RKO (cell line): ENCODE measurements at places on chromosomes 3 and 15.

- no peak for DNase-seq
These were observed 7.5 kb downstream of the ST8SIA2 start for GRCh38 chr15:92400980-92401787.

GRCh38 chr3:103388214-103388613 is 953.4 kb downstream of the ZPLD1 start:
- no peak for DNase-seq

DNA sequence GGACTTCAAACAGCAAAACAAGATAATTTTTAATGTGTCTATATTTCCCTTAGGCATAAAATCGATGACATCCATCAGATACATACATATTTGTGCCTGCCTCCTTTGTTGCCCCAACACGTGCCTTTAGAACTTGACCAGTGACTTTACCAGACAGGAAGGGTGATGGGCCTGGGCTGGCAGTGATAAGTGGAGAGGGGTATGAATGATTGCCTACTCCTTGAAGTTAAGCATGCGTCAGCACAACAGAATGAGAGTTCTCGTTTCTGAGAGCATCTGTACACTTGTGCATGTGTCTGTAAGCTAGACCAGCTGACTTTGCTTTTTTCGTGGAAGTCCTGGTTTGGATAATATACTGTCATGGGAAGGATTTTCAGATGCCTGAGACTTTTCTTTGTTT is 54.9 kb upstream of the COL6A6 start:
- DNase-seq, result no peak

DNA sequence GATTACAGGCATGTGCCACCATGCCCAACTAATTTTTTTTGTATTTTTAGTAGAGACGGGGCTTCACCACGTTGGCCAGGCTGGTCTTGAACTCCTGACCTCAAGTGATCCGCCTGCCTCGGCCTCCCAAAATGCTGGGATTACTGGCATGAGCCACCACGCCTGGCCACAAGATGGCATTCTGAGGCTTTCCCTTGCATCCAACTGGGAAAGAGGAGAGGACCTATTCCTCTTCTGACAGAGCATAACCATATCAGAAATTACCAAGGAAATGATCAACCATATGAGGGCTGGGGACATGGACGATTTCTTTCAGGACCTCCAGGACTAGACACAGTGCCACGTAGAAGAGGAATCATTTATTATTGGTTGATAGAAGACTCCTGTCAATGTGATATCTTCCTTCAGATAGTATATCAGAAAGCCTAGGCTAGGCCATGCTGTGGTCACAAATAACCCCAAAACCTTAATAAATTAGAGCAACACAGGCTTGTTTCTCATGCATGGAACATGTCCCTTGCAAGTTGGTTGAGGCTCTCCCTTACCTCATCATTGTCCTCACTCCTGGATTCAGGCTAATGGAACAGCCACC is 372.3 kb upstream of the IL12A start:
- peak; percentile 39 for DNase-seq

- DNase-seq, result no peak
These were observed 107.3 kb downstream of the ZNF385D start for GRCh38 chr3:21643752-21644151.

GRCh38 chr3:12460127-12460526 is 24.2 kb upstream of the TSEN2 start:
- DNase-seq, result no peak

GRCh38 chr15:63048776-63049665 is 6.5 kb downstream of the TPM1 start:
- peak; percentile 52 for DNase-seq

DNA sequence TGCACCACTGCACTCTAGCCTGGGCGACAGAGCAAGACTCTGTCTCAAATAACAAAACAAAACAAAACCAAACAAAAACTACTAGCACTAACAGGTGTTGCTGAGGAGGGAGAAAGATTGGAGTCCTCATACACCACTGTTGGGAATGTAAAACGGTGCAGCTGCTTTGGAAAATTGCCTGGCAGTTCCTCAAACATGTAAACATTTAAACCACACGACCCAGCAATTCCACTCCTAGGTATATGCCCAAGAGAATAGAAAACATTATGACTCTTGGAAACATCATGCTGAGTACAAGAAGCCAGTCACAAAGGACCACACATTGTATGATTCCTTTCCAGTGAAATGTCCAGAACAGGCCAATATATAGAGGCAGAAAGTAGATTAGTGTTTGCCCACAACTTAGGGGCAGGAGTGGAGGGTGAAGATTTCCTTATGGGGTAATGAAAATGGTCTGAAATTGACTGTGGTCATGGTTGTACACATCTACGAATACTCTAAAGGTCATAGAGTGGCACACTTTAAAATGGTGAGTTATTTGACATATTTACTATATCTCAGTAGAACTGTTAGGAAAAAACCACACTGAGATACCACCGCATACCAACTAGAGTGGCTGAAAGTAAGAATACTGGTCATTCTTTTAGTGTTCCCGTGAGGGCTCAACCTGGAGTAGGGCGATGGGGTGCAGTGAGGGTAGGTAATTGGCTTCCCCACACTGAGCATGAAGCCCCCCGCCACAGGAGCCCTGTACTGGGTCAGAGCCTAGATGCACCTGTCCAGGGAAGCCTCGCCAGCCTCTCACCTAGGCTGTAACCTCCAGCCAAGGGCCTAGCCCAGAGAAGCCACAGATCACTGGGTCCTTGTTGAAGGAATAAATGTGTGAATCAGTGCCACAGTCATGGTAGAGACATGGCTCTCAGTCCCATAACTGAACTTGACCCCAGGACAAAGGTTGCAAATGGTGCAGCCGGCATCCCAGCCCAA is 131.1 kb downstream of the NUP210 start:
- no peak for DNase-seq

- no peak for DNase-seq
These were observed 160.3 kb downstream of the ANXA2 start for GRCh38 chr15:60237446-60237845.

DNA sequence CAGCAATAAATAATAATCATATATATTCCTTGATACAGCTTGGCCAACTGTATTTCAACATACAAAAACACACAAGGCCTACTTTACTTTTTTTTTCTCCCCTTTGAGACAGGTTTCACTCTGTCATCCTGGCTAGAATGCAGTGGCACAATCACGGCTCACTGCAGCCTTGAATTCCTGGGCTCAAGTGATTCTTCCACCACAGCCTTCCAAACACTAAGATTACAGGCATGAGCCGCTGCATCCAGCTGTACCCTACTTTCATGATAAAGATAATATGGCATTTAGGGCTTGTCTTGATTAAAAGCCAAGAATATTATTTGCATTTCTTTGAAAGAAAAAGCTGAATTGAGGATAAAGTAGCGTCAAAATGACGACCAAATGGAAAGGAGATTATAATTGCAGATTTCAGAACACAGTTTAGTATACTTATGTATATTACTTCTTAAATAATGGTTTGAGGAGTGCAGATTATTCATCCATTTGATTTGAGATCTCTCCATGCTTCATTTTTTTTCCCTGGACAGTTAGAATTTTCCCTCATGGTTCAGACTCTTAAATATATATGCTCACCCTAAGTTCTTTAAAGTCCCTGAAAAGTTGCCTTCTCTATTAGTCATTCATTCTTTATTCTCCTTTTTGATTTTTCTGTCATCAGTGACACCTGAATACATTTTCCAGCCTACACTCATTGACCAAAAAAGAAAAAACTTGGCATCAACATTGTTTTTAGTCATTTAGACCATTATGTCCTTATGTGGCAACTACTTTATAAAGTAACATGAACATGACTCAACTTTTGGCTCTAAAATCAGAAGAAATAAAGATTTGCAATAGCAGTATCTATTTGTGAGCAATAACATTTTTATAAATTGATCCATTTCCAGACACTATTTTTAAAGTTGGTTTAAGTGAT is 48.5 kb upstream of the MLF1 start:
- DNase-seq, result no peak

GRCh38 chr3:159252274-159252673 is 450.4 kb downstream of the MFSD1 start:
- DNase-seq, result no peak

GRCh38 chr15:90642464-90643300 is 74.5 kb upstream of the BLM start:
- no peak for DNase-seq

- DNase-seq, result no peak
These were observed 62.9 kb downstream of the SERPINI1 start for GRCh38 chr3:167798443-167798842.

DNA sequence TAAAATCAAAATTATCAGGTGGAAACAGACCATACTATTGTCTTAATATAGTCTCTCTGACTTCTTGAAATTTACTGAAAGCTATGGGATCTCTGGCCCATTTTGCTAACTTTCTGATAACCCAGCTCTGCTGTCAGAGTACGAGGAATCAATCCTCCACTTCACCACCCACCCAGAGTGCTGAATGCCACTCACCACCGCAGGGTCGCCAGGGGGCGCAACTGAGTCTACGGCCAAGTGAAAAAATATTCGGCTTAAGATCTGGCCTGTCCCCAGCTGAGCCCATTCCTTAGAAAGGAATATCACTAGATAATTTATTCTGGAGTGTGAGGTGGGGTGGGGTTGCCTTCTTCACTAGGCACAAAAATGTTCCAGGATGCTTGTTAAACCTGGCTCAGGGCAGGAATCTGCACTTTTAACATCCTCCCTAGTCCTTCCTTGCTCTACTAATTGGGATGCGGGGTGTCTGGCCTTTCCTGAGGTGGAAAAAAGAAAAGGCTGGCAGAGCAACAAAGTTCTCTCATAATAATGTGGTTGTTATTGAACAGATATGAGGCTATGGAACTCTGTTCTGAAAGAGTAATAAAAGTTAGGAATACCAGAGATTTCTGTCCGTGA is 520.6 kb downstream of the MFSD1 start:
- peak; percentile 6 for DNase-seq

GRCh38 chr3:33957176-33957575 is 158.7 kb downstream of the PDCD6IP start:
- DNase-seq, result no peak

GRCh38 chr15:47794252-47794914 is 77.1 kb downstream of the SEMA6D start:
- DNase-seq, result no peak

- peak; percentile 25 for DNase-seq
These were observed 81.9 kb upstream of the ADAMTSL3 start for GRCh38 chr15:83571820-83572707.

DNA sequence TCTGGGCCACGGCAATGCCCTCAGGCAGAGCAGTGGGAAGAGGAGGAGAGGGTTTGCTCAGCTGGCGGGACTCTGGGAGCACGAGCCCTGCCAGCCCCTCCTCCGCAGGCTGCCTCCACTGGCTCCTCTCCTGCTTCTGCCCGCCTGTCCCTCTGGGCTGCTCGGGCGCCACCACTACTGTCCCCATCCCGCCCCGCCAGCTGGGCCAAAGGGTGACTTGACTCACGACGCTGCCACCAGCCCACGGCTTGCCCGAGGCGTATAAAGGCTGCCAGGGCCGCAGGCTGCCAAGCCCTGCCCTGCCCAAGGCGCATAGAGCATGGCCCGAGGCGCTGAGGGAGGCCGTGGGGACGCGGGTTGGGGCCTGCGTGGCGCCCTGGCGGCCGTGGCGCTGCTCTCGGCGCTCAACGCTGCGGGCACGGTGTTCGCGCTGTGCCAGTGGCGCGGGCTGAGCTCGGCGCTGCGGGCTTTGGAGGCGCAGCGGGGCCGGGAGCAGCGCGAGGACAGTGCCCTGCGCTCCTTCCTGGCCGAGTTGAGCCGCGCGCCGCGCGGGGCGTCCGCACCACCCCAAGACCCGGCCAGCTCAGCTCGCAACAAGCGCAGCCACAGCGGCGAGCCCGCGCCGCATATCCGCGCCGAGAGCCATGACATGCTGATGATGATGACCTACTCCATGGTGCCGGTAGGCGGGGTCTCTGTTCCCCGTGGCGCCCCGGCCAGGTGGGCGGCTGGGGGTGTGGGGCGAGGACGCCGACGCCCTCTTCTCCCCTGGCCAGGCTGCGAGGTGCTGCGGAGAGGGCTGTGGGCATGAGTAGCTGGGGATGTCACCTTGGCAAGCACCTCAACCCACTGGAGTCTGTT is at the start of gene GLDN:
Gene GLDN (plus strand): TSS at position 290 of the 861 bp plus-strand sequence. CDS start 30 bp downstream, at position 320.
- DNase-seq, result no peak

DNA sequence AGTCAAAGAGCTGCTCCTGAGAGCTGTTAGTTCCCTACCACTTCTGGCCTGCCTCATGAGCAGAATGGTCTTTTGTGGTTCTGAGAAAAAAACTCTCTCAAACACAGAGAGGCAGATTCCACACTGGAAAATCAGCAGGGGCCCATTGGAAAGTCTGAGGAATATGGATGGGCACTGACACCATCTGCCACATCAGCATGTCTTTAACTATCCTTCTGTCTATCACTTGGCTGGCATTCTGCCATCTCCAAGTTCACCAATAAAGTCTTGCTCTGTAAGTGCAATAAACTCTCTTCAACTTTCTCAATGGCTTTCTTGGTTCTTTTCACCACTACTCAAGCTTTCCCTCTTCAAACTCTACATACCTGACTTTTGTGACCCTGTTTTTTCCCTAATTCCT is 101.3 kb upstream of the GALNT15 start:
- no peak for DNase-seq

DNA sequence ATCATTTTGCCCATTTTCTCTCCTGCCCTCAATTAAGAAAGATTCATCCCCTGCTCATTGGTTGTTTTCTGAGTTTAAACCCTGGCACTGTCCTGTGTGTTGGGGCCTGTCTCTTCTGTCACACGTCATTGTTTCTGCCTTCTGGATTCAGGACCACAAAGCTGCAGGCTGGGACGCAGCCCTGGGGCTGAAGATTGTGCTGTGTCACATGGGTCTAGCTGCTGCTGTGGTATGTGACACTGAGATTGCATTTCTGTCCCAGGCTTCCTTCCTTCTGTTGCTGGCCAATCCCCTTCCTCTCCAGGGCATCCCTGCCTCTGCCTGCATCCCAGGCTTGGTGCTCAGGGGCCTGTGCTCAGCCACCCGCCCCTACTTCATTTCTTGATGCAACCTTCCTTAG is 28.9 kb downstream of the INSYN1 start:
- no peak for DNase-seq

DNA sequence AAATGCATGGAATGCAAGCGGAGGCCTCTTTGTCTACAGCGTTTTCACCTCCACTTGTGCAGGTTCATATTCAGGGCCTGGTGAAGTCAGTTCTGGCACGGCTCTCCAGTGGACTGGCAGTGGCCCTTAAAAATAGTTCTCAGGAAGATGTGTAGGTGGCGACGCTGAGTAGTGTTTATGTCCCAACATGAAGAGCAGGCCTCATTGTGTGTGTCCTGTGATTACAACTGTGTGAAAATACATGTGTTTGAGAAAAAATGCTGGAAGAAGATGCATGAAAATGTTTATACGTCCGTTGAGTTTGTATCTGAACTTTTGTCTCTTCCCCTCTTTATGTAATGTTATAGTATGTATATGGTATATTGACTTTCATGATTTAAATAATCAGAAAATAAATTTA is 7.2 kb downstream of the LIPC start:
- DNase-seq, result peak; percentile 46
